A549 (cell line): ENCODE measurements at places on chromosomes 7 and 10. TPM values are rescaled to one million over a fixed set of nuclear protein-coding genes. Genes with fewer than 3 reads are reported as not detected.

GRCh38 chr7:31811650-31812461 lies 124.8 kb downstream of the PPP1R17 start:
- DNase-seq: no peak

MINDY4 gene
- 3.6 TPM in 3 replicates for polyA plus RNA-seq

DNA sequence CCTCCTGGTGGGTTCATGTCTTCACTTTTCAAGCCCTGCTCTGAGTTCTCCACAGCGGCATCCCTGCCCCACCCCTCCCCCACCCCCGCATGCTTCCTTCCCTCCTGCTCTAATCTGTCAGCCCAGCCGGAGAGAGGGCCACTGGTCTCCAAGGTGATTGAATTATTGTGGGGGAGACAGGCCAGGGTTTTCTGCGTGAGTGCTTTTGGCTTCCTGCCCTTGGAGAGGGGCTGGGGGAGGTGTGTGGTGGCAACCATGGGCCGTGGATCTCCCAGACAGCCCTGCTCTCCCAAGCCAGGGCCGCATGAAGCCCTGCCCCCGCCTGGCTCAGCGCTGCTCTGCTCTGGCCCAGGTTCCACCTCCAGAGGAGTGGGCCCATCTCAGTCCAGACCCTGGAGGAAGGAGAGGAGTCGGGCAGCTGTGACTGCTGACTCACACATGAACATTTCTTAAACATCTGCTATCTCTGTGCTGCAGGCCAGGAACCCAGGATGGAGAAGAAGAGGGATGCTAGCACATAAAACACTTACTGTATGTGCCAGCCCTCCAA lies 109.9 kb downstream of the ZMIZ1 start:
- no peak for DNase-seq

DNA sequence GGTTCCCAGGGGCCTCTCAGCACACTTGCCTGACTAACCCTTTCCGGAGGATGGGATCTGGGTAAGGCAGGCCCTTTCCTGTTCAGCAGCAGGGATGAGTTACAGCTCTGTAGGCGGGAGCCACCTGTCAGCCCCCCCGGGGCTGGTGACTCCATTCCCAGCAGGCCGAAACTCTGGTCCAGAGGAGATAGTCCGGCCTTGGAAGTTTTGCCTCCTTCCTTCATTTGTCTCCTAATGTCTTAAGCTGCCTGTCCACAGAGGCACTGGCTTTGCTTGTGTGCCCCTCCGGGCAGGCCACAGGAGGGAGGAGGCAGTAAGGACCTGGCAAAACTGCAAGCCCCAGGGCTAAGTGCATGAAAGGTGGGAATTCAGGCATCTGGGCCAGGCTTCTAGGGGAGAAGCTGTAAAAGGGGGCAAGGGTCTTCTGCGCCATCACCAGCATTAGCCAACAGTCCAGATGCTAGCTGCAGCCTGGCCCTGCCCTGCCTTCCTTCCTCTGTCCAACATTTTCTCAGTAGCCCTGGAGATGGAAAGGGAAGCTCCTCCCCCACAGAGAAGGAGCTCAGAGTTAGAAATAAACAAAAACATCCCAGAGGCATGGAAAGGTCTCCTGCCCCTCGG lies 1.2 kb downstream of the ADIRF start:
- DNase-seq: no peak

DNA sequence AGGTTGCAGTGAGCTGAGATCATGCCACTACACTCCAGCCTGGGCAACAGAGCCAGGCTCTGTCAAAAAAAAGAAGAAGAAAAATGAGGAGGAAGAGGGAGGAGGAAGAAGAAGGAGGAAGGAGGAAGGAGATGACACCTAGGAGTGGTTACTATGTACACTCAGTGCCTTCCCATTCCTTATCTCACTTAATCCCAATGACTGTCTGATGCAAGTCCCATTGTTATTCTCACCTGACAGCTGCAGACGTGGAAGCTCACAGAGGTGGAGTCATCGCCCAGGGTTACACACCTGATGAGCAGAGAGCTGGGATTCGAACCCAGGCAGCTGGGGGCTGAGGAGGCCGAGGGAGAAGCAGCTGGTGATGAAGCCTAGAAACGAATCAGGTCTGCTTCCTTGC lies 258.8 kb downstream of the SNX10 start:
- DNase-seq: no peak

OR2A1 gene
- polyA plus RNA-seq: not detected in 3 replicates

DNA sequence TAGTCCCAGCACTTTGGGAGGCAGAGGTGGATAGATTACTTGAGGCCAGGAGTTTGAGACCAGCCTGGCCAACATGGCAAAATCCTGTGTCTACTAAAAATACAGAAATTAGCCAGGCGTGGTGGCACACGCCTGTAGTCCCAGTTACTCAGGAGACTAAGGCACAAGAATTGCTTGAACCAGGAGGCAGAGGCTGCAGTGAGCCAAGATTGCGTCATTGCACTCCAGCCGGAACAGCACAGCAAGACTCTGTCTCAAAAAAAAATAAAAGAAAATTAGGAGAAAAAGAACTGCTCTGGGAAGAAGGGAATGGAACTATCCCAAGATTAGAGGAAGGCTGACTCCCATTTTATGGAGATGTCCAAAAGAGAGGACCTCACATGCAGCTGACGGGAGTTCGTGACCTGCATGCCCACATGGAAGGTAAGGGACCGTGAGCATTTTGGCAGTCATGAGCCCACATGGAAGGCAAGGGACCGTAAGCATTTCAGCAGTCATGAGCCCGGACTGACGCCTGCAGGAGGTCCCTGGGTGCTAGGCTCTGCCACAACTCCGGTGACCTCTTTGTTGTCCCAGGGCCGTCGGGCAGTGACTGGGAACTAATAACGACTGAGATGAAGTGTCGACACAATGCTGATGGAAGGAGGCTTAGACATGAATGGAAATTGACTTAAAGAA lies 18.6 kb upstream of the GTPBP4 start:
- no peak for DNase-seq

DNA sequence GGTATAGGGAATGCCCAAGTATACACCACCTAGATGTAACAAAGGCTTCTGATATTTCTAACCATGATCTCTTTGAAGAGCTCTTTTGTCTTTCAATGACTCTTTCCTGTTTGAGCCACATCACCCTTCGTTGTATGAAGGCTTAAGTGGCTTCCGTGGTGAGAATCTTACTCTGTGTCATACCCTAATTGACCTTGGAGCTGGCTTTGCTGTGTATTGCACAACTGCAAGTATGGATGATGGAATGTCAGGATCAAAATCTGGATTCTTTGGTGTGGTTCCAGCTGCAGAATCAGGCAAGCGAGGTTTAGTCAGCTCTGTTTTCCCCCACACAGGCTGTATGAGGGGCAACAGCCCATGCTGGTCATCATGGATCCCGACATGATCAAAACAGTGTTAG lies 16.0 kb downstream of the CYP3A43 start:
- DNase-seq: no peak

CALHM3 gene
- polyA plus RNA-seq: 0.09 to 0.21 TPM (median 0.17 TPM) in 3 replicates

GRCh38 chr7:29350351-29350750 lies 155.8 kb downstream of the CHN2 start:
- DNase-seq: no peak

- DNase-seq: peak; percentile 82
Measured at GRCh38 chr7:151599401-151600227, 79.9 kb upstream of the RHEB start.

SSC4D gene
- 0.79 to 1.0 TPM (median 1.0 TPM) in 3 replicates for polyA plus RNA-seq

DNA sequence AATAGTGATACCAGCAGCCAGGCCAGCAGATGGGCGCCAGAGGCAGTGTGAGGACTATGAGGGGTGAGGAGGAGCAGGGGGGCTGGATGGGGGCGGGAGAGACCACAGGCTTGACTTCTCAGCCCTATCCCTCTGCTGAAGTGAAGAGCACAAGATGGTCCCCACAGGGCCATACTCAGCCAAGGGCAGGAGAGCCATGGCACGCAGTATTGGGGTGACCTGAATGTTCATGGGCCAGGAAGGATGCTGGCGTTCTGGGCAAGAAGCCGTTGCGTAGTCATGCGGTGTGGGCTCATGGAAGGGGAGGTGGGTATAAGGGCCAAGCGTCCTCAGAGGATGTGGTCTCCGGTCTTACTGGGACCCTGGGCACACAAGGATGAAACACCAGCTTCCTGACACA lies 146.3 kb downstream of the PRKAG2 start:
- DNase-seq: no peak

NKX2-3 gene
- polyA plus RNA-seq: 0.05 TPM in 1 of 3 replicates, not detected in the others

DNA sequence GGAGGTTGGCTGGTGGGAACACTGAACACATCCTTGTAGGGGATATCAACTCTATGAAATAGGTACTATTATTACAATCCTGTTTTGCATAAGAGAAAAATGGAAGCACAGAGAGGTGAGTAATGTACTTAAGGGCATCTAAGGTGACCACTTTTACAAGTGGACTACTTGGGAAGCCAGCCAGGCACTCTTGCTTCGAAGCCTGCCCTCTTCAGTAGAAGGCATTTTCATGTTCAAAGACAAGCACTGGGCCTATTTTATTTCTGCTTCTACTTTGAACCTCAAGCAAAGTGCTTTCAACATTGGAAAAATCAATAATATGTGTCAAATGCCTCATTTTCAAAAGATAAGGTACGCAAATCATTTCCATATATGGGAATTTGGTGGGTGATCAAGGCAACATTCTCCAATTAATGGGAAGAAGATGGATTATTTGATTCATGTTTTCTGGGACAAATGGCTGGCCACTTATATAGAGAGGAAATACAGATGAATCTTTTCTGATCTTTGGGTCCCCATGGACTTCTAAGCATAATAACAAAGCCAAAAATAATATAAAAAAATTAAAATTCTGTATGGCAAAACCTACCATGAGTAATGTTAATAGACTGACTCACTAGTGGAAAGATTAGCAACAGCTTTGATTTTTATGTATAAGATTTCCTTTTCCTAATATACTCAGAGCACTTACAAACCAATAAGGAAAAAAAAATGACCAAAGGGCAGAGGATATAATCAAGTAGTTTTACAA lies 270.2 kb downstream of the FRMD4A start:
- DNase-seq: no peak

DNA sequence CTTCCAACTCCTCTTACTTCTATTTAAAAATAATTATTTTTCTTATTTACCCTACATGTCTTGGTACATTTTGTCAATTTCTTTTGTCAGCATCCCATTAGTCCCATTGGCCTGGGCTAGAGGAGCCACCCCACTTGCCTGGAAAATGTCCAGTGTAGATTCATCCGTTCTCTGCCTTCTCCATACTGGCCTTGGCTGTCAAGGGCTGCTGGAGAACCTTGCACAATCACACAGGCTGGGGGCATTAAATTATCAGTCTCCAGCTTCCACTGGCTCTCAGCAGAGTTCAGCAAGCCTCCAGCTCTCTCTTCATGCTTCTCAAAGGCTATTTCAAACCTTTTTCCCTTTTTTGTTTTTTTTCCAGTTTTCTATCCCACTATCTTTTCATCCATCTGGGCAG lies 13.8 kb upstream of the ZCCHC24 start:
- DNase-seq: no peak

HOGA1 gene
- 3.1 to 3.5 TPM (median 3.1 TPM) in 3 replicates for polyA plus RNA-seq

- no peak for DNase-seq
Measured at GRCh38 chr10:110672580-110672919, 28.4 kb downstream of the RBM20 start.
